ENCODE measurements at places on chromosomes 13 and 19.

- DNase-seq, result no peak
These were observed 1.2 kb downstream of the PPM1N start for GRCh38 chr19:45499196-45500180.

GRCh38 chr19:44762038-44762437 is 13.5 kb downstream of the BCL3 start:
- DNase-seq, result no peak

GRCh38 chr19:30792561-30793505 is 420.6 kb downstream of the ZNF536 start:
- no peak for DNase-seq

DNA sequence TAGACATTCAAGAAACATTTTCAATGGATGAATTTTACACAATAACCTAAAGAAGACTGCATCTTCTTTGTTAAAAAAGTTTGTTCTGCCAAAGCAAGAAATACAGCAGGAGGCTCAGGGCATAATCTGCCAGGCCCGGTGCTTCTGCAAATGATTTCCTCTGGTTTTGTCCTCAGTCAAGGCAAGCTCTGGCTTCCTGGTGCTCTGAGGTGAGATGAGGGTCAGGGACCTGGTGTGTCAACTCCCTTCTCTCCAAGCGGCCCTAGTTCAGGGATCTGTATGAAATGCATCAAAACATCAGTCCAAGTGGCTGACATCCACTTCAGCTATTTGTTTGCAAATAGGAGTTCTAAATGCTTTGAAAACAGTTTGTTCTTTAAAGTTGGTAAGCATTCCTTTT is 31.6 kb downstream of the LACC1 start:
- DNase-seq, result no peak

- peak; percentile 42 for DNase-seq
These were observed 128.0 kb downstream of the DCT start for GRCh38 chr13:94351292-94351990.

- no peak for DNase-seq
These were observed 167.0 kb upstream of the EDNRB start for GRCh38 chr13:78085434-78086225.

GRCh38 chr13:26882731-26883130 is 122.1 kb upstream of the GPR12 start:
- DNase-seq, result no peak

- DNase-seq, result no peak
These were observed 155.6 kb downstream of the TM9SF2 start for GRCh38 chr13:99656844-99657381.

DNA sequence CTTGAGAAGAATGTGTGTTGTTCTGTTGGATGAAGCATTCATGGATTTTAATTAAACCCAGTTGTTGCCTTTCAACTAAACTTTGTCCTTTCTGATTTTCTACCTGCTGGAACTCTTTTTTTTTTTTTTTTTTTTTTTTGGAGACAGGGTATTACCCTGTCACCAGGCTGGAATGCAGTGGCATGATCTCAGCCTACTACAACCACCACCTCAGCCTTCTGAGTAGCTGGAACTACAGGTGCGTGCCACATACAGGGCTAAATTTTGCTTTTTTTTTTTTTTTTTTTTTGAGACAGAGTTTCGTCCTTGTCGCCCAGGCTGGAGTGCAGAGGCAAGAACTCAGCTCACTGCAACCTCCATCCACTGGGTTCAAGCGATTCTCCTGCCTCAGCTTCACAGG is 6.9 kb downstream of the ZNF791 start:
- DNase-seq, result no peak

- no peak for DNase-seq
These were observed 395.7 kb downstream of the SLITRK5 start for GRCh38 chr13:88066847-88067246.

DNA sequence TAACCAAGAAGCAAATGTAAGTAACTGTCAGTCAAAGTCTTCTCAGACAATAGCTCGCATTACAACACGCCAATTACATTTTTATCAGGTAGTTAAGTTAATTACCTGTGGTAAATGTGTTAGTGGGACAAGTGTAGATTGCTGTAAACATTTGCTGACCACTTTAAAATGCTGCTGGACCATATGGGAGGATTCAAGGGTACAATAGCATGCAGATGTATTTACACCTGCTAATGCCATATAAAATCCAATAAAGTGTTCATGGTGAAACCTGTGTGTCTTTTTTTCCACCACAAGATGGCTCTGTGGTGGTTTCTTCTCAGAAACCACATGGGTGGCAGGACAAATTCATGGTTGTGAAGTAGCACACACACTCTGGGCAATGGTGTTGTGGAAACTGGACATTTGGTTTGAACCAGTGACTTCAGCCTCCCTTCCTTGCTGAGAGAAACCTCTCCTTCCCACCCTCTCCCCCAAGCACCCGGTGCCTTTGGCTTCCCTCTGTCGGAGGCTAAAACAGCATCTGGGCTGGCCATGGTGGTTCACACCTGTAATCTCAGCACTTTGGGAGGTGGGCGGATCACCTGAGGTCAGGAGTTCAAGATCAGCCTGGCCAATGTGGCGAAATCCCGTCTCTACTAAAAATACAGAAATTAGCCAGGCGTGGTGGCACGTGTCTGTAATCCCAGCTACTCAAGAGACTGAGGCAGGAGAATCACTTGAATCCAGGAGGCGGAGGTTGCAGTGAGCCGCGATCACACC is 18.1 kb upstream of the GTF3A start:
- DNase-seq, result no peak

DNA sequence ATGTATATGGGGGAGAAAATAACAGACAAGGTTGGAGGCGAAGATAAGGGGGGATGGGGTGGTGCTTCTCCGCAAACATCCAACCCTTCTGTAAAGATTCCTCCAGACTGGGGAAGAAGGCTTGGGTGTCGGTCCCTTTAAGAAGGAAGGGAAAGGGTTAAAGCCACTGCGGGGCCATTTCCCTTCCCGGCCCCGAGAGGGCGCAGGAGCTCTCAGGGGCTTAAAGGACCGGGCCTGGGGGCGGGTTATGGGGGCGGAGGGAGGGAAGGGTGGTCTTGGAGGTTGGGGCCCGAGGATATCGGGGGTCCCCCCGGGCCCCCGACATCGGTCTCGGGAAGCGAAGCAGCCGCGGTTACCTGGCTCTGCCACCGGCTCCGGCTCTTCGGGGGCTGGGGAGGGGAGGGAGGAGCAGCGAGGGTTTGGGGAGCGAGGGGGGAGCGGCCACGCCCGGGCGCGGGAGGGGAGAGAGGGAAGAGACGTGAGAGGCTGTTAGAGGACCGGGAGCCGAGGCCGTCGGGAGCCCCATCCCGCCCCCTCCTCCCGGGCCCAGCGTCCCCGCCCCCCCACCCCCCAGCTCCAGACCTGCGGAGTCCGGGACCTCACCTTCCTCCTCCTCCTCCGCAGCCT is 2.8 kb downstream of the TNNT1 start:
- DNase-seq, result no peak

DNA sequence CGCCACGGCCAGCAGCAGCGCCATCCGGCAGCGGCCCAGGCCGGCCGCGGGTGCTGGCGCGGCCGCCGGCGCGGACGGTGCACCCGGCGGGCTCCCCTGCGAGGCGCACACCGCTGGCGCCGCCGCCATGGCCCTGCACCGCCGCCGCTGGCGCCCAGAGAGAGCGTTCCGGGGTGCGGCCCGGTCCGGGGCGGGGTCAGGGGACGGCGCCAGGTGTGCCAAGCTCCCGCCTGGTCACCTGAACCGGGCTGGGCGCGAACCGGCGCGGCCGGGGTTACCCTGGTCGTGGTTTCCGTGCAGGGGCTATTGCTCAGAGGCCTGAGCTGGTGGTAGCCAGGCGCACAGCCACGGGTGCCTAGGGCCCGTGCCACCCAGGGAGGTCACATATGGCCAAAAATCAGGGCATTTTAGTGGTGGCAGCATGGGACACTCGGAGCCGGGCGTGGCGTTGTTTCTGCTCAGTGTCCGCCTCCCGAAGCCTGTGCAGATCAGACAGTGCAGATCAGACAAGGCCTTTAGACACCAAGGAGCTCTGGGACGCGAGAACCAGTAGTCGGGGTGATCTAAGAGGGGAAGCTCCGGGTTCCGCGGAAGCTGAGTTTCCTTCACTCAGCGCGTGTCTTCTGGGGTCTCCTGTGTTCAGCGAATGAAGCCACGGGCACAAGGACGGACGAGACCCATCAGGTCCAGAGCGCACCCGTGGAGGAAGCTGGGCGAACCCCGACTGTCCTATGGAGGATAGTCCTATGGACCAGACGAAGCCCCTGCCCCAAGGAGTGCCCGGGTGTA is at the start of gene TMEM238:
TMEM238 (minus strand) TSS at position 162 of the 789 bp plus-strand sequence; CDS start at position 129, 33 bp downstream.
- DNase-seq, result no peak

- DNase-seq, result no peak
These were observed 125.7 kb upstream of the PEG3 start for GRCh38 chr19:56966225-56966696.

- no peak for DNase-seq
These were observed 351.9 kb downstream of the EFNB2 start for GRCh38 chr13:106183410-106184065.

DNA sequence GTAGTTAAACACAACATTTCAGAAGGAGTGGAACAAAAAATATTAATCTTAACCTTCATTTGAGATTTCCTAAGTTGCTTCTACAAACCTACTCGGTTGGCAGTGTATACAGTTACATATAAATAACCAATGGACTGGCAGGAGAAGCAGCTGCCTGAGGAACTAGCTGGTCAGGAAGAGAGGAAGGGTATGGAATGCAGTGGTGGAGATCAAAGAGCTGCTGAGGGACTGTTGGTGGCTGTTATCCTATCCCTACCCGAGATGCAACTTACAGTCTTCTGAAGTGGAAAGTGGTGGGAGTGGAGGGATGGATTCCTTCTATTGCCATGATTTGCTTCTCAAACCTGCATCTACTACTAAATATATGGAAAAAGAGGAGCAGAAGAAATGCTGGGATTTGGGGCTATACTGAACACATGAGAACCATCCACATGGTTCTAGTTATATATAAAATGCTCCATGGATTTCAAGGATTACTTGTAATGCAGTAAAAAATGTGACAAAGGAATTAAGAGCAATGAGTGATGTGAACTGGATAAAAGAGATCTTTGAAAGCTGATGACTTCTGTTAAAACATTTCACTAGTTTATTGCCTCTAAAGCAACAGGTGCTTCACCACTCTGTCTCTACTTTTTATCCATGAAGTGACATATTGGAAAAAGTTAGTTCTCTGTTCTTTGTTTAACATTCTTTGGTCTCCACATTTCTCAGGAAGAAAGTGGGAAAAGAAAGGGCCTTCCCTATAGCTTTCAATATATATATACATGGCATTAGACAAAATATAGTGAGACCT is 29.9 kb downstream of the MICU2 start:
- no peak for DNase-seq

DNA sequence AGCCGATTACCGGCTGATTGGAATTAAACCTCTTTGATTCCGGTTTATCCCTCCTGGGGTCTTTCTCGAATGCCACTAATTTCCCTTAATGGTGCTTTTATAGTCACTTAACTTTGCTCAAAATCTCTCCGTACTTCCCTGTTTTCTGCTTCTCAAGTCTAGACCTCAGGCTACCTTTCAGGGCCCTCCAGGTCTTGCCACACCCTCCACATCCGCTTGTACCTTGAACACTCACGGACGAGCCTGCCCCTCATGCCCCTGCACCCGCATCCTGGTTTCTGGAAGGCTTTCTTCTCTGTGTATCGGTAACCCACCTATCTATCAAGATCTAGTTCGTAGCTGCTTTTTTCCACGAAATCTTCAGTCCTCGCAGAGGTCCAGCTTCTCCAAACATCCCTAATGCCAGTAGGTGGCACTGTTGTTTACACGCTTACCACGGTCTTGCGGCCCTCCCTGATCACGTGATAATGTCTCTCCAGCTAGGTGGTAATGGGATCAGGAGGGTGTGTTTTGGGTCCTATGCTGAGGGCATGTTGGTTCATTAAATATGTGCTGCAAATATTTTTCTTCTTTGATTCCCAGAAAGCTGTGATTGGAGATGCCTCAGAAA is 13.8 kb downstream of the ATP12A start:
- DNase-seq, result no peak

DNA sequence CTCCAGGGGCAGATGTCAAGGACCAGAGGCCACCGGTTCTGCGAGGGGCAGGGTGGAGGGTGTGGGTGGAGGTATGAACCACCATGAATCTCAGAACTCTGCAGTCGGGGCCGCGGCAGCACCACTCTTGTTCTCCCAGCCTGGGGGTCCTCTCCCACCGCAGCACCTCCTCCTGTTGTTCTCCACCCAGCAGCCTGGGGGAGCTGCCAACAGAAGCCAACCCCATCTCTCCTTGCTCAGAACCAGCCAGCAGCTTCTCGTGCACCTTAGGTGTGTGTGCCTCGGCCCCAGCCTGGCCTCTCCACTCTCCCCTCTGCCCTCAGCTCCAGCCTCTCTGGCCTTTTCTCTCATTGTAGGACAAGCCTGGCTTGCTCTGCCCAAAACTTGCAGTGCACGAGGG is 31.9 kb upstream of the CCNE1 start:
- no peak for DNase-seq

- no peak for DNase-seq
These were observed 78.4 kb upstream of the DIAPH3 start for GRCh38 chr13:60242043-60242595.

DNA sequence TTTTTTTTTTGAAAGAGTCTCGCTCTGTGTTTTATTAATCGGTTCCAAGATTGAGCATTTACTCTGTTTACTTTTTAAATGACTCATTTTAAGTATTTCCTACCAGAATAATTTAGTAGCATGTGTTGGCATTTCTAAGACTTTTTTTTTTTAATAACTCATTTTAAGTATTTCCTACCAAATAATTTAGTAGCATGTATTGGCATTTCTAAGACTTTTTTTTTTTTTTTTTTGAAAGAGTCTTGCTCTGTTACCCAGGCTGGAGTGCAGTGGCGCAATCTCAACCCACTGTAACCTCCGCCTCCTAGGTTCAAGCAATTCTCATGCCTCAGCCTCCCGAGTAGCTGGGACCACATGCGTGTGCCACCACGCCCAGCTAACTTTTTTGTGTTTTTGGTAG is 13.1 kb downstream of the SETDB2 start:
- peak; percentile 45 for DNase-seq

DNA sequence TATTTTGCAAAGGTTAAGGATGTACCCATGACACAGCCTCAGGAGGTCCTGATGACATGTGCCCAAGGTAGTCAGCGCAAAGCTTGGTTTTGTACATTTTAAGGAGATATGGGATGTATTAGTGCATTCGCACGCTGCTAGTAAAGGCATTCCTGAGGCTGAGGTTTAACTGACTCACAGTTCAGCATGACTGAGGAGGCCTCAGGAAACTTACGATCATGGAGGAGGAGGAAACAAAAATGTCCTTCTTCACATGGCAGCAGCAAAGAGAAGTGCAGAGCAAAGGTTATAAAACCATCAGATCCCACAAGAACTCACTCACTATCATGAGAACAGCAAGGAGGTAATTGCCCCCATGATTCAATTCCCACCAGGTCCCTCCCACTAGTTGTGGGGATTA is 1017.4 kb downstream of the EFNB2 start:
- DNase-seq, result no peak
